ENCODE measurements at places on chromosomes 3 and 15.

DNA sequence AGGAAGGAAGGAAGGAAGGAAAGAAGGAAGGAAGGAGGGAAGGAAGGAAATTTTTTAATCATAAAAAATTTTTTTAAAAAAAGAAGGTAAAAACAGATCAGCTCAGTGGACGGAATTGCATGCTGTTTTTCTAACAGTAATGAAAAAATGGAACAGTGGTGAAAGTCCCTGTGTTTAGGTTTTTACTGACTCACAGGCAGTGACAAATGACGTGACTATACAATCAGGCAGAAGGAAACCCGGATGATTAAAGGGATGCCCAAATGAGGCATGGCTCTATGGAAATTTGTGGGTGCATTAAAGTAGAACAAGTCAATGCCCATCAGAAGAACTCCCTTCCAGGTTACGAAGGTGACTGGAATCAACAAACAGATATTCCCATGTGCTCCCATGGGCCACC lies 135.0 kb downstream of the IMPG2 start:
- no peak for DNase-seq

DNA sequence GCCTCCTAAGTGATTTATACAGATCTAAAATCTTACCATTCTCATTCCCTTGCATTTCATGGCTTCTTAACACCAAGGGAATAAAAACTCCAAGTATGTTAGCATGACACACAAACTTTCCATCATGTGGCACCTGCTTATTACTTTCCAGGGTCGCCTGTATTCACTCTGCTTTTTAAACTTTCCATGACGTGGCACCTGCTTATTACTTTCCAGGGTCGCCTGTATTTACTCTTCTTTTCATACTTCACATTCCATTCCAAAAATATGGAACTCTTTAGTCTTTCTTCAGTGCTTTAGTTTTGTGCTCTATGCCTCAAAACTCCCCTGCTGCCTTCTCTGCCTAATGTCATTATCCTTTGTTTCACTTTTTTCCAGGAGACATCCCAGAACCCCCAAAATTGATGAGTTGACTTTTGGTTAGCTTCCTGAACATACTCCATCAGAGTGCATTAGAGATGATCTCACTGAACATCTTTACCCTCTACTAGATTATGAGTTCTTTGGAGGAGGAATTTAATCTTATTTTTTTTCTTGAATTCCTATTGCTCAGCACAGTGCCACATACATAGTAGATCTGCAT lies 47.0 kb downstream of the CALML4 start:
- DNase-seq: no peak

DNA sequence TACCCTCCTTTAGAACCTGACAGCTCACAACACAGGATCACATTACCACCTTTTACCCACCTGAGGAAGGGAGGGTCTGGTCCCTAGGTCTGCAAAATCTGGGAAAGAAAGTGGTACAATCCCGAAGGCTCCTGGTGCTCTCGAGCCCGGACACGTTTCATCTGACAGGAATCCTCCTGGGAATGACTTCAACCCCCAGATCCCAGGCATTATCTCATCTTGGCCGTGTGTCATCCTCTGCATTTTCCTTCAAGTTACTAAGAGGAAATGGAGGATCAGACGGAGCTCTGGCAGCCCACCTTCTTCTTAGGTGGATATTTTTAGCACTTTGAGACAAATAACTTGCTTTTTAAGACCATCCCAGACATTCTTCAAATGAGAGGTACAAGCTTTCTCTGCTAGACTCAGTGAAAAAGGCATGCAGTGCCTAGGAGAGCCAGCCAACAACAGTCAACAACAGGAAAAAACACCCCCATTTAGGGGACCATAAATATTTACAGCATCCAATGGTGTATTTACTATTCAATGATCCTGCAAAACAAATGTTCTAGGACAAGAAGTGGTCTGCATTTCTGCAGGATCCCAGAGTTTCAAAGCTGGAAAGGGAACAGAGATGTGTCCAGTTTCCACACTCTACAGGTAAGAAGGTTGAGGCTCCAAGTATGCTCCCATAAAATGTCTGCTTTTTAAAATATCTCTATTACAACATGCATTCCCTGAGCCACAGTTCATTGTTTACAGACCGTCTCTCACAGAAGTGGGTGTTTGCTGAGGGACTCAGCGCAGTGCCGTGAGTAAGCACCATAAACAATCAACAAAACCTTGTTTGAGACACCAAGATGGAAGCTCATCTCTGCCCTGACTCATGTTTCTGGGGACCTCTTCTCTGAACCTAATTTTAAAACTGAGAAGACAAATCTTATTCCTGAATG lies 38.3 kb upstream of the ARHGEF3 start:
- no peak for DNase-seq

- DNase-seq: no peak
Measured at GRCh38 chr3:134392336-134392983, 18.2 kb upstream of the AMOTL2 start.

- no peak for DNase-seq
Measured at GRCh38 chr3:153414982-153415381, 253.0 kb downstream of the RAP2B start.
